ENCODE measurements at places on chromosomes 1 and 21.
A peak's percentile ranks its signal among the peaks of the same experiment; 100 is the strongest.

DNA sequence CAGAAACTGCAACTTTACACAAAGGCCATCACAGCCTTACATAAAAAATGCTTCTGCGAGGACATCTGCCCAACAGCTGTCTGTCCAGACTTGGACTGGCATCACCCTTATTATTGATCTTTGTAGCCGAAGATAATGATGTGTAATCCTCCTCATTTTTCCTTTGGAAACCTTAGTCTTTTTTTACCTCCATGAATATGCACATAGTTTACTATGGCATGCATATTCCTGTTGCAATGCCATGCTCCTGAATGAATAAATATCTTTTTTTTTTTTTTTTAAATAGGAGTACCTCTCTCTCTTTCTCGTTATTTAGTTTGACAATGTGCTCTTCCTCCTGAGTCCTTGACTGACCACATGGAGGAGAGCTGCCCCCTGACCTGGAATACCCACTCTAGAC, 409.6 kb upstream of the USP24 start:
- no peak for DNase-seq

DNA sequence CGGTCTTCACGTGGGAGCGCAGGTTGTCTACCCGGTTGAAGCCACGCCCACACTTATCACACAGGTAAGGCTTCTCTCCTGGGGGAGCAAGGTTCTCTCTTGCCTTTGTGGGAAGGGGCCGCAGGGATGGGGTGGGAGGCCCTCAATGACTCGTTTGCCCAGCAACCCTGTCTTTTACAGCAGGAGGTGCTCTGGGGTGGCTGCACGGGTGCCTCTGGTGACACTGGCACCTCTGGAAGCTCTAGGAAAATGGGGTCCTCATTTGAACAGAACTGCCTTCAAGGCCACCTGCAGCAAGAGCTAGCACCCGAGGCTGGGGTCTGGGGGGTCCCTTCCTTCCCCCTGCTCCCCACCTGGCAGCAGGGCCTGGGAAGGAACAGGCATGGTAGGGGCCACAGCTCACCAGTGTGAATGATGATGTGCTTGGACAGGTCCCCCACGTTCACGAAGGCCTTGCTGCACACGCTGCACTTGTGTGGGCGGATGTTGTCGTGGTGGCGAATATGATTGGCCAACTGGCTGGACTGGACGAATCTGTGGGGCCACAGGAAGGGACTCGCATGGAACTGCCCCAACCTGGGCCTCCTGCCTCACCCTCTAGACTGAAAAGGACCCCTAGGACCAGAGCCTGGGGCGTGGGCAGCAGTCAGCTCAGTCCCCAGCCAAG, 33.1 kb downstream of the ZBTB17 start:
- no peak for DNase-seq

GRCh38 chr1:167864392-167865032, 49.4 kb downstream of the ADCY10 start:
- DNase-seq = no peak

GRCh38 chr1:210754878-210755665, 378.9 kb downstream of the KCNH1 start:
- no peak for DNase-seq

DNA sequence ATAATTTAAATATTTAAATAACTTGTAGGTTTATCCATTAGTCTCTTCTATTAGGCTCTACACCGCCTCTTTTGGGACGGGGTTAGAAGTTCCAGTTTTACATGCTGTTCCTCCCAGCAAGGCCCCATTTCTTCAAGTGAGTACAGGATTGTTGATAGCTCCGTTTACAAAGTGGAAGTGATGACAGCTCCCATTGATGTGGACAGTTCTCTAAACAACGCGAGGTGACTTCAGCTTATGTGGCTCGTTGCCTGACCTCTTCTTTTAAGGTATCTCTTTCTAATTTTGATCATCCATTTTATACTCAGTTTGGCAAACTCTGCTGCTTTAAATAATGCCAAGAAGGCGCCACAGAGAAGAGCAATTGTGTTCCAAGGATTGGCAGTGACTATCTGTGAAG, 49.7 kb downstream of the PACC1 start:
- DNase-seq = no peak

GRCh38 chr1:46434358-46434757, 40.2 kb downstream of the FAAH start:
- no peak for DNase-seq

- peak; percentile 45 for DNase-seq
These were observed at the start of gene MAP10 for GRCh38 chr1:232805269-232806185. MAP10 (plus strand) TSS chr1:232805416; CDS start chr1:232805450, 34 bp downstream.

GRCh38 chr1:157193702-157194391, 55.7 kb upstream of the ETV3 start:
- DNase-seq = no peak

- no peak for DNase-seq
These were observed 22.0 kb downstream of the RLF start for GRCh38 chr1:40183055-40183710.

DNA sequence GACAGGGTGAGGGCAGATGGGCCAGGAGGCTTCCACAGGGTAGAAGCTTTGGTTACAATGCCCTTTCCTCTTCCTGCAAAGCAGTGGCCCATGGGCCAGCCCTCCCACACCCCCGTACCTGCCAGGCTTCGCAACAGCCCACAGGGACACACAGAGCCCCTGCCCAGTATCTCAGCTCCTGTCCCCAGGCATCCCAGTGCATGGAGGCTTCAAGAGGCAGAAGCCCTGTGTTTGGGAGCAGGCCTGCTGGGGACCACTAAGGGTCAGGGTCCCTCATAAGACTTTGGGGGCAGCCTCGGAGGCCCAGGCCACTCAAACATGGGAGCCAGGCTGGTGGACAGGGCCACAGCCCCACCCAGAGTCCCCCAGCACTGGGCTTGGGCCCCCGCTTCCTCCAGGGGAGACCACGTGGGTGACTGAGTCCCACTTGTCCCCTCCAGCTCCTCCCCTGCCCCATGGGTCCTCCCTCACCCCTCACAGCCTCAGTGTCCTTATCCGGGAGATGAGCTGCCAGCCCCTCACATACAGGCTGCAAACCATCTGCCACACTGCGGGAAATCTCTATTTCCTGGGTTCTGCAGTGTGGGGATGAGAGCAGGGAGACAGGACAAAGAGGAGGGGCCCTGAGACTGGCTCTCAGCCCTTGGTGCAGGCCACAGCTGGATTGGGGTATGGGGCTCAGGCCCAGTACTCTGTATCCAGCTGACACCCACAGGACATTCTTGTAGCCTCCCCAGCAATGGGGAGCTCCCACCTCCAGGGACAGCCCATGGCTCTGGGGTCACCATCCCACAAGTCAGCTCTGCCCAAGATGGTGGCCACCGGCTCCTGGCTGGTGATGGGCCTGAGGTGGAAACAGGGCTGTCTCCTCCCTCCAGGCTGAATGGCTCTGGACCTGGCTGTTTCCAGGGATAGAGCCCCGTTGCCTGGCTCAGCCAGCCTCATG, 50.7 kb downstream of the WNT9A start:
- no peak for DNase-seq

DNA sequence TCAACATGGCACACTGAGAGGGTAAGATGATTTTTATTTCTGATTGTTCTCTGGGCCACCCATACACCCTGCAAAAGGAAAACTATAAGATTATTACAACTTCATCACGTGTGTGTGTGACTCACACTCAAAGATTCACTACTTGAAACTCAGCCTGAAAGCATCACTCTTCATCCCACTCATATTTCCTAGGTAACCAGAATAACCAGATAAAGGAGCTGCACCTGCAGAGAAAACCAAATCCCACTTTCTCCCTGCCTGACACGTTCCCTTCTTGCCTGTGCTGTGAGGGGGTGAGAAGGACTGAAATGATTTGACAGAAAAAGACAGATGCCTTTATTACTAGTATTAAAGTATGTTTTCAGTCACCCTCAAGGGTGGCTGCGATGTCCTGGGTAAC, 131.6 kb downstream of the TGFBR3 start:
- DNase-seq = no peak
